ENCODE measurements at places on chromosomes 12 and 14.

DNA sequence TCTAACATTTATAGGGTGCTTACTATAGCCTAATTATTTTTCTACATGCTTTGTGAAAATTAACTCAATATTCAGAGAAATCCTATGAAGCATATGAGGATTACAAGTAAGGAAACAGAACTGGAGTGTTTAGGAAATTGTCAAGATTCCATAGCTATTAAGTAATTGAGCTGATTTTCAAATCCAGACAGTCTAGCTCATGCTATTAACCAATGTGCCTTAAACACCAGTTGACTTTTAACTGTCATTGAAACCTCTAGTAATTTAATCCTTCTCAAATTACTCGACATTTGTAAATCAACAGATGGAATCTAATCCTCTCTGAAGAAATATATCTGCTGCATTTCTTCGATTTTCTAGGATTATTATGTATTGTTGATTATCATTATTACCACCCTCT lies 488.9 kb downstream of the MDGA2 start:
- DNase-seq = no peak

- no peak for DNase-seq
Observed at GRCh38 chr12:19894803-19895202, 455.5 kb downstream of the AEBP2 start.

DNA sequence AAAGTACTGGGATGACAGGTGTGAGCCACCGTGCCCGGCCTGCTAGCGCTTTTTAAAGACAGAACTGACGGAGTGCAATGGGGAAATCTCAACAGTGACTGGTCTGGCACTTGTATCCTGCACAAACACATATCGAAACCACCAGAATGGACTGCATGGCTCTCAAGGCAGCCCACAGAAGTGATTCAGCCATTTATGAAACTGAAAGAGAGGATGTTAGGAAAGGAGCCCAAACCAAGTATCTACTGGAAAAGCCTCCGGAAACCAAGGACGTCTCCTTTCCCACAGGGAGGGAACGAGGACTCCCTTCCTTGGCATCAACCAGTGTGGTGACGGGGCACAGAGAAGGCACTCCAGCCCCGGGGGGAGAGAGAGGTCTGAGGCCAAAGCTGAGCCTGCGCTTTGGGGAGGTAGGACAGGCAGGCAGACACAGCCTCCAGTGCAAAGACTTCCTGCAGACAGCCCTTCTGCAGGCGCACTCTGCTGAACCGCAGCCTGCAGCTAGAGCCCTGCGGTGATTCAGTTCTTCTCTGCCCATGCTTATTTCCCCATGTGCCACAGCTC lies 16.5 kb downstream of the SLC15A4 start:
- no peak for DNase-seq

GRCh38 chr12:24596768-24597388 lies 352.0 kb downstream of the BCAT1 start:
- DNase-seq = peak; percentile 43

GRCh38 chr14:50775357-50775756 lies 55.6 kb downstream of the NIN start:
- DNase-seq = no peak

GRCh38 chr14:106507354-106507753 lies 981.0 kb downstream of the TMEM121 start:
- no peak for DNase-seq

- peak; percentile 75 for DNase-seq
Observed at GRCh38 chr14:100587086-100587762, at the start of gene BEGAIN. Gene BEGAIN (minus strand): TSS chr14:100587417. CDS start chr14:100587290, 127 bp downstream.

Data from NCI-H345 (cell line).